ENCODE measurements at places on chromosomes 6 and 20.
A peak's percentile ranks its signal among the peaks of the same experiment; 100 is the strongest.

- DNase-seq: peak; percentile 55
Observed at GRCh38 chr20:48722737-48723191, 105.0 kb downstream of the PREX1 start.

GRCh38 chr20:48880981-48881657 is 40.4 kb upstream of the ARFGEF2 start:
- DNase-seq: no peak

DNA sequence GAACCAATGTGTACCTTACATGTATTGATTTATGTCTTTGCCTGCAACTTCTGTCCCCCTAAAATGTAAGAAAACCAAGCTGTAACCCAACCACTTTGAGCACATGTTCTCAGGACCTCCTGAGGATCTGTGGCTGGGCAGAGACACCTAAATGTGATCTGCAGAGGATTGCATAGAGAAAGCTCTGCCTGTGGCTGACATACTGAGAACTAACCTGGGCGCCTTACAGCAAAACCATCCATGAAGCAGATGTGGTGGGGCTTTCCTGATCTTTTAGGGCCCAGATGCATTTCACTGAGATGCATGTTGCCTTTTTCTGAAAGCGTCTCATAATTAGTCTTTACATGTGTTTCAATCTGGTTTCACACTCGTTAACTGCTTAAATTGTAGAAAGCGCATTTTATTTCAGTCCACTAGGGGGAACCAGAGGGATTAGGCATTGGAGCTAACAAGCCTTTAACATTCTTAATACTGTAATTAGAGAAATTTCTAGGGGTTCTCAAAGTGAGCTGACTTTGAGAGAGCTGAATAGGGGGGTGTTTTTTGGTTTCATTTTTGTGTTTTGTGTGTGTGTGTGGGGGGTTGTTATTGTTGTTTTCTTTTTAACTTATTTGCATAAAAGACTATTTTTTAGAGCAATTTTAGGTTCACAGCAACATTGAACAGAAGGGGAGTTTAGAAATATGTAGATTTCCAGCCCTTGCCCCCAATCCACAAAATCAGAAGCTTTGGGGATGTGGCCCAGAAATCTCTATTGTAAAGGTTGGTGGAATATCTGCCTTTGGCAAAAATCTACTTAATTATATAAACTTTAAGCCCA is 50.9 kb upstream of the FAM184A start:
- DNase-seq: no peak

GRCh38 chr20:25194333-25194972 is 1.1 kb upstream of the ENTPD6 start:
- no peak for DNase-seq

DNA sequence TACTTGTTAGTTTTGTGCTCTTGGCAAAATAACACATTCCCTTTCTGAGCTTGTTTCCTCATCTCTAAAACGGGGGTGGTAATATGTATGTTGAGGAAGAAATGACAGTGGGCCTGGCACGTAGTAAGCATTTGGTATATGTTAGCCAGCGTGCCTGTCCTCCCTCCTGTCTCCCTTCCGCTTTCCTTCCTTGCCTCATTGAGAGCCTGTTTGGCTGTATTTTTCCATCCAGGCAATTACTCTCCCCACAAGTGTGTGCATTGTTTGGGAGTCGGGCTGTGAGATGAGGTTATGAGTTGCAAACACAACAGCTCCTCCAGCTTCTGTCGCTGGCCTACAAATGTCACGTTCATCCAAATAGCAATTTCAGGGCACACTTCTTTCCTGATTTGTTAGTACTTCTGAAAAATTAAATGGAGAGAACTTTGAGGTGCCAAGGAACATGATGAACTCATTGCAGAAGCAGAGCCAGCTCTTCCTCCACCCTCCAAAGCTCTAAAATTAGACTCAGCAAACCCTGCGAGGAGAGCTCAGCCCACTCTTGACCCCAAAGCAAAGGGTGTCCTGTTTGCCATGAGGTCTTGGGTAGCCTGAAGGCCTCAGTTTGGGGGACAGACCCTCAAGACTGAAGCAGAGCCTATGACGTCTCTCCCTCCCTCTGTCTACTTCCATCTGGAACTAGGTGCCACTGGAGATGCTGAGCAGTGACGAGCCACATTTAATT is 50.7 kb upstream of the TOX2 start:
- DNase-seq: no peak

DNA sequence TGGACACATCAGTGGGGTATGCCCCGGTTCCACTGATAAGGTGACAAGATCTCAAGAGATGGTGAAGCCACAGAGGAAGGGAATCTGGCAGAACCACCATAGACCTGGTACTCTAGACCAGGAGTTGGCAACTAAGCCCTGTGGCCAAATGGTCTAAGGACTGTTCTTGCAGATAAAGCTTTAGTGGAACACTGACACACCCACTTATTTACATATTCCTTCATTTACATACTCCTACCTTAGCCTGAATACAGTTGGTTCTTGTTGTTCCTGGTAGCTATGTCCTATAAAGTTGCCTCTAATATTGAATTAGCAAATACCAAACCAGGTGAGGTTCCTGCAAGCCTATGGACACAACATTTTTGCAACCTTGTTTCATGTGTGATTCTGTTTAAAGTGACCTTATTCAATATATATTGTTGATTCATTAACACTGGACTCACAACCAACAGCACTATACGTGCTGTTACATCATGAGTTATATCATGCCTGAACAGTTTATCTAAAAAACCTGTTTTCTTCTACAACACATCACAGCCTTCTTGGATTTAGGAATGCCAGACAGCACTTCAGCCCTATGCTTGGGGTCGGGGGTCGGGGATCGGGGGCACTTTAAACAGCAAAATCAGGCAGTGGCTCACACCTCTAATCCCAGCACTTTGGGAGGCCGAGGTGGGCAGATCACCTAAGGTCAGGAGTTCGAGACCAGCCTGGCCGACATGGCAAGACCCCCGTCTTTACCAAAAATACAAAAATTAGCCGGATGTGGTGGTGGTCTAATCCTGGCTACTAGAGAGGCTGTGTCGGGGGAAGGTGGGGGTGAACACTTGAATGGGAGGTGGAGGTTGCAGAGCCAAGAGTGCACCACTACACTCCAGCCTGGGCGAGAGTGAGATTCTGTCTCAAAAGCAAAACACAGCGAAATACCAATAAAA is 2.5 kb downstream of the CCDC167 start:
- DNase-seq: no peak

DNA sequence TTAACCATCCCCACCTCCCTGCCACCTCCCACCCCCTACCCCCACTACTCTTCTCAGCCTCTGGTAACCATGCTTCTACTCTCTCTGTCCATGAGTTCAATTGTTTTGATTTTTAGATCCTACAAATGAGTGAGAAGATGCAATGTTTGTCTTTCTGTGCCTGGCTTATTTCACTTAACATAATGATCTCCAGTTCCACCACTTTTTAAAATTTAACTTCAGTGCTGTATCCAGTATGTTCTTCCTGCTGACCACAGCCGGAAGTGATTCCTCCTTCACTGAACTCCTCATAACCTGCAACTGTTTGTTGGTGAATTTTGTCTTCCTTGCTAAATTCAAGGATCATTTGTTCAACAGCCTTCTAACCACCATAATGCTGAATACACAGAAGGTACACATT is 3.9 kb downstream of the MAP7 start:
- DNase-seq: no peak

DNA sequence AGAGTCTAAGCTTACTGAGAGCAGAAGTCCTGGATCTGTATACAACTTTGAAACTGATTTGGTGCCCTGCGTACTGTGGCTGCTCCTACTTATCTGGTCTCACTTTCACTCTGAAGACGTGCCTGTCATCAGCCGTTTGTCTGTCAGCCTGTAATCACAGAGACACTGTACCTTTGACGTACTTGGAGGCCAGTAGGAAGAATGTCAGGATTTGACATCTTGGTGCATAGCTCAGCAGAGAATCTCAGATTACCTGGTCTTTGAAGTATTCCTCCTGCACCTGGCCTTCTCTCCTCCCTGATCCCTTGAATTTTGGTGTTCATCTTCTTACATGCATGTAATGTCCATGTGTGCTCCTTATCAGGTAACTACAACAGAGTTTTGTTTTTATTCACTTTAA is 37.7 kb downstream of the DSE start:
- DNase-seq: no peak

GRCh38 chr6:111603040-111603439 is 2.6 kb downstream of the TRAF3IP2 start:
- DNase-seq: no peak

DNA sequence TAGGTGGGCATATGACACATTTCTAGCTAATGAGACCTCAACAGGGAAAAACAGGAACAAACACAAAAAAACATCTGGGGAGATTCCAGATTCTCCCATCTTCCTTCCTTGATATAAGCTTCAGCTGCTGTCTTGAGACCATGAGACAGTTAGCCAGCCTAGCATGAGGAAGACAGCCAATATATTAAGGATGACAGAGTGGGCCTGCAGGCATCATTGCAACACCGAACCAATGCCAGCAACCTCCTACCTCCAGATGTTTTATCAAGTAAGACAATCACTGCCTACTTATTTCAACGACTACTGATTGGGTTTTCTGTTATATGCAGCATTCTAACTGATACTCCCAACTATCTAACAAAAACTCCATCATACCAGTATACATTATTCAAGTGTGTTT is 119.0 kb downstream of the ISM1 start:
- no peak for DNase-seq

GRCh38 chr6:33324125-33324524 is 6.6 kb upstream of the ZBTB22 start:
- no peak for DNase-seq

GRCh38 chr6:43736211-43736786 is 33.7 kb upstream of the VEGFA start:
- DNase-seq: no peak

DNA sequence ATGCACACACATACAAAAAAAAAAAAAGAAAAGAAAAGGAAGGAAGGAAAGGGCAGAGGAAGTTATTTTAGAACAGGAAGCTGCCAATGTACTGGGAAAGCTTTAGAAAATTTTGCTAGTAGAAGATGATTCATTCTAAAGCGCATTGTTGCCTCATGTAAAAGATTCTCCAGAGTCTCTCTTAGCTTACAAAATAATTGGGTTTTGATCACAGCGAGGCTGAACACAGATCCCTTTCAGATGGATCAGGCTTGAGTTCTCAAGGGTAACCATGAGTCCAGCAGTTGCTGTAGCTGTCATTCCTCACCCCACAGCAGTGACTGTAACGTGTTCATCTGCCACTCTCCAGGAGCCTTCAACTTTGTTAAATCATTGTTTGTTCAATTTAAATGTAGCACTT is 81.9 kb downstream of the PHACTR2 start:
- no peak for DNase-seq

GRCh38 chr6:100465701-100466409 is 1.1 kb upstream of the SIM1 start:
- no peak for DNase-seq

DNA sequence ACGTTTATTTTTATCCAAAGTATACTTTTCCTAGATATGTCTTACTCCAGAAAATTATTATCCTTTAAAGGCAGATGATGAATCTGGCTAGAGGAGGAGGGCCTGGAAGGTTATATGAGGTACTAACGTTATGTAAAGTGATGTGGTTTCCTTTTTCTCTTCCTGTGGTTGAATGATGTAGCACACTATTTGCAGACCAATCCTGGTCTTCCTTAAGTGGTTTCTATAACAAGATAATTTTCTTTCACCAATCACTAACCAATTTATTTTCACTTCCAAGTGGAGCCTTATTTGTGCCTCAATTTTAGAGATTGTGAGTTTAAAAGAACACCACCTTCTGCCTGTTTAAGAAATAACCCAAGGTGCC is 154.6 kb upstream of the SOX4 start:
- DNase-seq: no peak

DNA sequence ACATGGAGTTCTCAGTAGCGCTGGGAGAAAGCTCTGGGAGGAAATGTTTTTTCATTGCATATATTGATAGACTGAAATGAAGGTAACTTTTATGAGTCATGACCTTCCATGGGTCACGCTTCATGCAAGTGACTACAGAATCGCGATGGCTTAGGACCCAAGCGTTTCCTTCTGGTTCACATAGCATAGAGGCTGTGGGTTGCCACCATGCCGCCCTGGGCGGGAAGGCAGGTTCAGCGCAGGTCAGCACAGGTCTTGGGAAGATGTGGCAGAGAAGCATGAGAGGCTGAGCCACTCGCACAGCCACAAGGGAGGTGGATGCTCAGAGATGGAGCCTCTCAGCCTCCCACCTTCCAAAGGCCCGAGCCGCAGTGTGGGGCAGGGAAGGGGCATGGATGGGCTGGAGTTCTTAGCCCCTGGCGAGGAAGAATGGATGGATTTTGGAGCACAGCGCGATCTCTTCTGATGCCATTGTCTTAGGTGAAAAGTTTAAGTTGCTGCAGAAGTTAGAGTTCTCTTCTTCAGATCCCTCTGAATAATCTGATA is 219.5 kb downstream of the SMOC2 start:
- no peak for DNase-seq

GRCh38 chr6:159398633-159399032 is 229.4 kb downstream of the FNDC1 start:
- no peak for DNase-seq

- DNase-seq: no peak
Observed at GRCh38 chr20:25529295-25529951, 55.9 kb downstream of the NINL start.

- DNase-seq: no peak
Observed at GRCh38 chr6:130827247-130828149, at the start of gene SMLR1. Gene SMLR1 (plus strand): TSS chr6:130827406. CDS start chr6:130827414, 8 bp downstream.

DNA sequence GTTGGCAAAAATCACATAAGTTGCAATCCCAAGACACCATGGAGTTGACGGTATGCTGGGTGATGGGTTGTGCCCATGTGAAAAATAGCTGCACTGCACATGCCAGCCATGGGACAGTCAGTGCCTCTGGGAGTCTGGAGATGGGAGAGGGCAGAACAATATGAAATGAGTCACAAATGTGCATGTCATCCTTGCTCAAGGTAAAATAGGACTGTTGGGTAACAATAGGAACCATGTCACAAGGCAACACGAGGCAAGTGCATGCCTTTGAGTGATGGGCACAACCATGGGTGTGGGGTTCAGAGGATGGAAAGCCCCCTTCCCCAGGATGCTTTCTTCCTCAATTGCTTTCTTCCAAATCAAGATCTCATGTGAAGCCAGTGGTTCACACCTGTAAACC is 70.5 kb upstream of the PIM1 start:
- no peak for DNase-seq

GRCh38 chr20:44210406-44211176 is at the start of gene OSER1:
Gene OSER1 (minus strand): TSS chr20:44210771. CDS start chr20:44206957, 3,814 bp downstream.
- peak; percentile 97 for DNase-seq

- DNase-seq: no peak
Observed at GRCh38 chr20:36937402-36937770, 14.1 kb downstream of the SAMHD1 start.

DNA sequence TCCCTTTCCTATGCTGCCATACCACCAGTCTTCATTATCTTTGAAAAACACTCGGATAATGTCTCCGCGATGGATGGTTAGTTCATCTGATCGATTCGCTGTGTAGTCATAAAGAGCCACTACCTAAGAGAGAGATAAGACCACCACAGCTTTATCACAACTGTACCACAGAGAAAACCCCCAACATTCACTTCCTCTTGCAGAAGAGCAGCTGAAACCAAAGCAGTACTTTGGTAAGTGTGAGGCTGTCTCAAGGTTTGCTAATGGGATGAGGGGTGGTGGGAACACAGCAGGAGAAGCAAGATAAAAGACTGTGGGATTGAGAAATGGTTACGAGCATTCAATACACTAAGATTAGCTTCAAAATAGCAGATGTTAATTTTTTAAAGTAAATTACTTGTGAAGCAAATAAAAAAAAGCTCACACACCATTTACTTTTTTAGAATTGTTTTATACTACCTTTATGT is 142.1 kb downstream of the MYB start:
- DNase-seq: no peak

- DNase-seq: no peak
Observed at GRCh38 chr6:34370361-34370760, 22.1 kb downstream of the NUDT3 start.

- DNase-seq: no peak
Observed at GRCh38 chr6:170421921-170422320, 115.4 kb downstream of the FAM120B start.

Measured in right lobe of liver (tissue), 6 donors.